H1 (cell line): ENCODE measurements at places on chromosomes 11 and 22. TPM values are rescaled to one million over a fixed set of nuclear protein-coding genes. Genes with fewer than 3 reads are reported as not detected.

GRCh38 chr22:44165286-44165874 lies 15.3 kb upstream of the PARVG start:
- H3K36me3 ChIP-seq, result no peaks in the 10 kb centered on the region
- H3K4me3 ChIP-seq, result no peak overlapping the region
- no peak for DNase-seq
- H3K27ac ChIP-seq, result no peak overlapping the region
- H3K27me3 ChIP-seq, result no peaks in the 10 kb centered on the region

DNA sequence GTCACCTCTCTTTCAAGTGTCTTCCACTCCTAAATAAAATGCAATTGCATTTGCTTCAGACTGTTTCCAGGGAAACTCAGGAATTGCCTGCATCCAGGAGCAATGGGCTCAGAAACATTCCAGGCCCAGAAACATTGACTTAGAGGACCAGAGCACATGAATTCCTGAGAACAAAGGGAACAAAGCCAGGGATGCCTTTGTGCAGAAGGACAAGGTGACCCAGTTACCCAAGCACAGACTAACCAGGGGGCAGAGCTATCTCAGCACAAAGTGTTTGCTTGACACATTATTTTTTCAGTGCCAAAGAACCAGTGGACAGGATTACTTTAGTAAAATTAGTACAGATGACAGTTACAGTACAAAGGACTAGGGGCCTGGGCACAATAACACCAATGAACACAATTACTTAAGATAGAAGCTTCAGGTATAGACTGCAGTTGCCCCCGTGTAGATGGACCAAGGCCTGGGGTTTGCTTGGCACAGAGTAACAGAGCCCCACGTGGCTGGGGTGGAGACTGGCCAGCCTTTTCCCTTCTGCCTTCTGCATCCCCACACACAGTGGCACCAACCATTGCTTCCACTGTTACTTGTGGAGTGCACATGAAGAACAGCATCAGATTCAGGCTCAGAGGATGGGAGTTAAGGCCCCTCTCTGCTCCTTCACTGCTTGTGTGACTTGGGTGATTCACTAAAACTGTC lies 500.8 kb downstream of the INSC start:
- no peaks in the 10 kb centered on the region for H3K27me3 ChIP-seq
- no peak overlapping the region for H3K4me3 ChIP-seq
- no peaks in the 10 kb centered on the region for H3K36me3 ChIP-seq
- no peaks in the 10 kb centered on the region for H3K4me1 ChIP-seq

DNA sequence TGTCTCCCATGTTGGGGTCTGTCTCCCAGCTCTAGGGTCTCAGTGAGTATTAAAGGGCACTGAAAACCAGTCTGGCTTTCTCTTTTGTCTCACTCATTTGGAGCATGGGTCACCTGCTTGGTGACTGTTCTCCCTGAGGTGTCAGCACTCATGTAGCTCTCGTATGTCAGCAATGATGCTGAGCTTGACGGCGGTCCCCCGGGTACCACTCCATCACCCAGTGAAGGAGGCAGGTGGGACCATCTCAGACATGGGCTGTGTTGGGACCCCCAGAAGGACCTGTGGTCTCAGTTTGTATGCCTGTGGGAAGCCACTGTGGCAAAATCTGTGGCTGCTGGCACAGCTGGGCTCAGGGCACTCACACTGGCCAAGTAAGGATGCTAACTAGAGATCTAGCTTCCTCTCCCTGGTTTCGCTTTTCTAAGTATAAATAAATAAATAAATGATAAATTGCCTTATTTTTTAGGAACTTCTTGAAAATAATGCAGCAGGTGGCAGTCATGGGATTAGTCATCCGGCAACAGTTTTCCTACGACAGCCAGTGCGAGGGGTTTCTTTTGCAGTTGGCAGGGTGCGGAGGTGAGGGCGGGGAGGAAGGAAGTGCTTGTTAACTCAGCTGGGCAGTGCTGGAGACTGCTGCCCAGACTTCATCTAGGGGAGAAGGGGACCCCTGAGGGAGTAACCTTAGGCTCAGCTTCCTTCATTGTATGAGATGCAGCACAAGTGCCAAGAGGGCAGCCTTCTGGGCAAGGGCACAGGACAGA lies 48.8 kb downstream of the OSBP2 start:
- H3K4me1 ChIP-seq, result peaks cover 2% of the 10 kb centered on the region; the same call in 1 of the 2 replicates
- H3K27me3 ChIP-seq, result no peaks in the 10 kb centered on the region
- no peak for DNase-seq
- H3K4me3 ChIP-seq, result no peak overlapping the region
- no peaks in the 10 kb centered on the region for H3K36me3 ChIP-seq

BANF1 gene
- 330 and 345 TPM in 2 replicates for total RNA-seq

GRCh38 chr11:62012451-62012831 lies 45.0 kb upstream of the FTH1 start:
- H3K4me3 ChIP-seq, result no peak overlapping the region
- no peak for DNase-seq
- no peaks in the 10 kb centered on the region for H3K36me3 ChIP-seq
- no peak overlapping the region for H3K27ac ChIP-seq
- no peaks in the 10 kb centered on the region for H3K4me1 ChIP-seq
- no peaks in the 10 kb centered on the region for H3K27me3 ChIP-seq

- no peaks in the 10 kb centered on the region for H3K36me3 ChIP-seq
- DNase-seq, result no peak
- H3K27ac ChIP-seq, result no peak overlapping the region
- H3K4me1 ChIP-seq, result no peaks in the 10 kb centered on the region
Observed at GRCh38 chr11:7522121-7522520, 8.3 kb downstream of the PPFIBP2 start.

GRCh38 chr22:50678218-50678650 lies 5.6 kb downstream of the SHANK3 start:
- no peak for DNase-seq
- H3K4me3 ChIP-seq, result no peak overlapping the region
- no peaks in the 10 kb centered on the region for H3K36me3 ChIP-seq
- H3K27ac ChIP-seq, result no peak overlapping the region

GPHA2 gene
- total RNA-seq, result 0.97 and 1.5 TPM in 2 replicates

BUD13 gene
- total RNA-seq, result 24.8 TPM in 2 replicates

DNA sequence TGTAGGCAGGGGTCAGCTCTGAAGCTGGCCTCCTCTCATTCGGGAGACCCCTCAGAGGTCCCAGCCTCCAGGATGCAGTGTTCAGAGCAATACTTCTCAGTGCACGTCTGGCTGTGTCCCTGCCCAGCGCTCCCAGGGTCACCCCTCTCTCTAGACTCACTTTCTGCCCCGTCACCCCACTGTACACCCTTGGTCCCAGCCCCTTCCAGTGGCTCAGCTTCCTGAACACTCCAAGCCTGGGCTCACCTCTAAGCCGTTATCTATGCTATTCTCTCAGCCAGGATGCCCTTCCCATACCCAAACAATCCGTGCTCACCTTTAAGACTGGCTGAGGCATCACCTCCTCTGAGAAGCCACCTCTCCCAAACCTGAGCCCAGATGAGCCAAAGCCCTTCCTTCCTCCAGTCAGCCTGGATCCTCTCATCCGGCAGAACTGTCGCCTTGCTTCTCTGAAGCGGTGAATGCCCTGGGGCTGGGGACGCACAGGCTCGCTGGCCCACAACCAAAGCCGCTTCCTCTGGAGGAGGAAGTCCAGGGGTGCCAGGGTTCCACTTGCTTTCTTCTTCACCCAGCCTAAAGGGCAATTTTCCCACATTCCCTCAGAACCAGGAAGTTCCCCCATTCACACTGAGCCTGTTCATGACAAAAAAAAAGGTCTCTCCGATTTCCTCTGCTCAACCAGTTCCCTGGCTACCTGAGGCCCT lies 13.7 kb upstream of the CDKN1C start:
- H3K4me3 ChIP-seq, result no peak overlapping the region
- H3K36me3 ChIP-seq, result no peaks in the 10 kb centered on the region
- no peak for DNase-seq
- peaks cover 12% of the 10 kb centered on the region for H3K4me1 ChIP-seq
- H3K27ac ChIP-seq, result no peak overlapping the region

DNA sequence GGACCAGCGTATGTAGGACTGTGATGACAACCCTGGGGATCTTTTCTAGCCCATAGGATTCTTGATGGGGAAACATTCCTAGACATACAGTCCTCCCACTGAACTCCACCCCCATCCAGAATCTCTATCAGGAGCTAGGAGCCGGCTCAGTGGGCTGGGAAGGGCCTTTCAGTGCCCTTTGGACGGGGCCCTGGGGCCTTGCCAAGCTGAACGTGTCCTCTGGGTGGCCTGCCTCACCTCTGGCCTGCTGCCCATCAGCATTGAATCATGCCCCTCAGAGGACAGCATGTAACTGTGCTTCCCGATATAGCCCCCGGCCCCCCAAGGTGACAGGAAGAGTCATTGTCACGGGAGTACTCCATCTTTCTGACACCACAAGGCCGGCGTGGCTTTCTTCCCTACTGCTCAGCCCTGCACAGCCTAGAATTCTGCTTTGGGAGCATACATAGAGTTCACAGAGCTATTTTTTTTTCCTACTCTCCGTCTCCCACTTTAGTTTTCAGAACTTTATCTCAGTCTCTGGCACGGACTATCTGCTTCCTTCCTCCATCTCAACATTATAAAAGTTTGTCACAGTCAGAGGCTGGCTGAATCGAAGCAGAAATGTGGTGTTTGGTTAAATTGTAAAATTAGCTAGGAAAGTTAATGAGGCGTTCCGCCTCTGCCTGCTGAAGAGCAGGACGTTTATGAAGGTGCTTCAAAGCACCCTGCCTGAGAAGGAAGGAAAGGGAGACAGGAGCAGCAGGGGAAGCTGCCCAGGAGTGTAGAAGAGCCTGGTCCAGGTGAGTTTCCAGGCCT lies 111.9 kb downstream of the ZBTB16 start:
- no peak overlapping the region for H3K27ac ChIP-seq
- H3K27me3 ChIP-seq, result no peaks in the 10 kb centered on the region
- DNase-seq, result no peak
